ENCODE measurements at places on chromosomes 6 and 20.

GRCh38 chr6:15247500-15248450 is 1.9 kb downstream of the JARID2 start:
- no peak for DNase-seq

DNA sequence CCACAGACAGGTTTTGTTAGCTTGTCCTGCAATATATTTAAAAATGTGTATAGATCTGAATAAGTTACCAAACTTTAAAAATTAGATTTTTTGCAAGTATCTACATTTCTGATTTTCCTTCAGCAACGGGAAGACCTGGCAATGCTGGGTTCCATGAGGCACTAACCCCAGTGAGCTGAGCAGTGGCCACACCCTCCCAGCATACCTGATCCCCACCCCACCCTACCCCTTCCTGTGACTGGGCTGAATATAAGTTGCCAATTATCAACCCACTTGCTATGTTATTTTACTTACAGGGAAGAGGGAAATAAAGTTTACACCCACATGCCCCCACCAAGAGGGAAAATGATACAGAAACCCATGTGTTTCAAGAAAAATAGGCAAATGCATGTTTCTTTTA is 70.3 kb upstream of the RALGAPA2 start:
- no peak for DNase-seq

GRCh38 chr6:116101302-116101718 is 657 bp downstream of the NT5DC1 start:
- no peak for DNase-seq

DNA sequence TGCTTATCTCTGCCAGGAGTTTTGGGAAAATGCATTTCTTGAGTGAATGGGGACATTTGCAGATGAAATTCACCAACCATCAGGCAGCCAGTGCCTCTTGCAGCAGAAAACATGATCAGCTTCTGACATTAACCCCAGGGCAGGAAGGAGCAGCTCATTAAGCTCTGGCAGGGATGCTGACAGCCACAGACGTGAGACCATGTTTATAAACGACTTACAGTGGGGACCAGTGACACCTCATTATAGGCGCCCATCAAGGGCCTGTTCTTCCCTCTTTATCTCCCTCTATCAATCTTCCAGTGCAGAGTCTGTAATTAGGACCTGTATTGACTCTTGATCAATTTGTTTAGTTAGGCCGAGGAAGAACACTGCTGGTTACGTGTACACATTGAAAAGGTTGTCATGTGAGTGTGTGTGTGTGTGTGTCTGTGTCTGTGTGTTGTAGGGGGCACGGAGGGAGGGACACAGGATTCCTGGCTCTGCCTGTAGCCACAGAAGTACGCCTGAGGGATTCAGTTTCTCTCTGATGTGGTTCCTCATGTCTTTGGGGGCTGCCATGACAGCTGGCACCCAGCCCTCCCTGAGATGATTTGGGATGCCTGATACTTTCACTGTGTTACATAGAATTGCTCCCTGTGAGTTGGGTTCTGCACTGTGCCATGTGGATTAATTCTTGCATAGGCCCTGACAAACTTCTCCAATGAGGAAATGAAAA is 428.4 kb upstream of the CHD6 start:
- DNase-seq: no peak

DNA sequence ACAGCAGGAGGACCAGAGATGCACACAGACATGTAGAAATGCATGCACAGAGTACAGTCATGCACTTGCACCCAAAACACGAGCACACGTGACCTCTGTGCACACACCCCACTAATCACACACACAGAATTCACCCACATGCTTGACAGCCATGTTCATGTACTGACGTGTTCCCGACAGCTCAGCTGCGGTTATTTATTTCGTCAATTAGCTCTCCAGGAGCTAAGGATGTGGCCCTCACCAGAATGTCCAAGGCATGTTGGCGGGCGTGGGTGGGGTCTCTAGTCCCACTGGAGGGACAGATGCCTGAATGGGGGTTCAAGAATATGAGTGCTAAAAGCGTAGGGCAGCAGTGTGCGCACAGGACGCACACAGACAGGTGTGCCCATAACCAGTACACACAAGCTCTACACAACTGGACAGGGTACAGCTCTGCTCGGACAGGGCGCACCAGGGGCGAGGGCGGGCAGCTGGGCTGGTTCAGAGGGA is 571 bp upstream of the PRPF6 start:
- DNase-seq: no peak

DNA sequence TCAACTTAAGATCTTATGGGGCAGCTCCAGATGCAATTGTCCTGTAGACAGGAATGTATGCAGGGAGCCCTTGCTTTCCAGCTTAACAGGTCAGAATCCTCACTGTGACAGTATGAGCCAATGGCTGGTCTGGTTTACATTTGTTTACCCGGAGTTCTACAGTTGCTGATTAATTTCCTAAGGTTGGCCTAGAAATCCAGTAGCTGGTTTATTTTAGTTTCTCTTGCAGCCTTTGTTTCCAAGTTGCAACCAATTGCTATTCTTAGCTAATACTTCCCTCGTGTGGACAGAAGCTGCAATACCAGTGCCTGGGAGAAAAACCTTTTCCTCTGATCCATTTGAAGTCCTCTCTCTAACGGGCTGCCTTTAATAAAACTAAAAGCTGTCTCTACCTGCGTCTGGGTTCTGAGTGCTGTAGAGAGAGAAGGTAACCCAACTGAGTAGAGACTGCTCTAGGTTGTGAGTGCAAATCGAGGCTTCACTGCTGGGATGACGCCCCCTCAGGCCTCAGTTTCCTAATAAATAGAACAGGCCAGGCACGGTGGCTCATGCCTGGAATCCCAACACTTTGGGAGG is 45.9 kb downstream of the ZNF217 start:
- no peak for DNase-seq

DNA sequence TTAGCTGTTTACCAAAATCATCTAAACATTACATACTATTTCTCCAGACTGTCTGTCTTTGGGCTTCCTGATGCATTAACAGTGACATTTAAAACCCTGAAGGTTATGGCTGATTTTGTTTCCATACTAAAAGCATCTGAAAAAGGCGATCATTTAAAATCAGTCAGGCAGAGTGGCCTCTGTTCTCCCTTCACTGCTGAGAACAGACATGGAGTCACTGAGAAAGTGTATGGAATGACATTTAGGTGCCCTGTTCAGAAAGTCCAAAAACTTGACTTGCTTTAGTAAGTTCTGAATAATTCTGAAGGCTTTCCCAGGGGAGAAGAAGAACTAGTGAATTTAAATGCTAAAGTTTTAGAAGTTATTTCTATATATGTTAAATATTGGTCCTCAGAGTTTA is 83.0 kb downstream of the MAP7 start:
- DNase-seq: no peak

DNA sequence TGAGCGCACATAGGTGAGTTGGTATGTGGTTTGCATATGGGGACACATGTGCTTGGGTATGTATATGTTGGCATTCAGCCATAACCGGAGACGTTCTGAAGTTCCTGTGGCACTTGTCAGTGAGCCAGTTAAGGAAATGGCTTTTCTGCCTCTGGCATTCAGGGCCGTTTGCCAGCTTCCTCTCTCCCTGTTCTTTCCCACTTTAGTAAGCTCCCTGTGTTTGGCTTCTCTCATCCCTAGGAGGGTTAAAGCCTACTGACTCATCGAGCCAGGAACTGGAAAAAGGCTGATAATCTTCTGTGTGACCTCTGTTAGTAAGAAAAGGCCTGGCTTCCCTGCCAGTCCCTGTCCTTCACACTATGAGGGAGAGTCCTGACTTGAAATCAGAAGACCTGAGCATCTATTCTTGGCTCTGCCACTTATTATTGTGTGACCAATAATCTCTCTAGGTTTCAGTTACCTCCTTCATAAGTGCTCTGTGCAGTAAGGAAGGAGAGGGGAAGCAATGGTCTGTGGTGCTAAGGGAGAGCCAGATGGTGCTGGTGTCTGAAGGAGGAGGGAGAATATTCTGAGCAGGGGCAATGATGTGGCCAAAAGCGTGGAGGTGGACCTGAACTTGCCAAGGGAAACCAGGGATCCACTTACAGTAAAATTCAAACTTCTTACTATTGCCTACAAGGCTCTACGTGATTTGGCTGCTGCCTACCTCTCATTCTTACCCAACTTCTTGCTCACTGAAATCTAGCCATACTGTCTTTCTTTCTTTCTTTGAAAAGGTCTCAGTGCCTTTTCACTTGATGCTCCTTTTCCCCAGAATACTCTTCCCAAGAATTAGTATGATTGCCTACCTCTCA is 31.4 kb downstream of the ACSS2 start:
- no peak for DNase-seq

All from cerebellar nuclear complex (tissue), 1 donor.